Activated T-cell treated with anti-CD3 and anti-CD28 coated beads, Interleukin-2, amount 50 U/mL, for 72 hours (primary cell): ENCODE measurements at places on chromosomes 1 and 21. TPM values are rescaled to one million over a fixed set of nuclear protein-coding genes. Genes with fewer than 3 reads are reported as not detected.

SPRR3 gene
- not detected for total RNA-seq

SERPINC1 gene
- 0.30 TPM for total RNA-seq

ETV3L gene
- not detected for total RNA-seq

GJC2 gene
- total RNA-seq = 0.93 TPM

LCE1D gene
- total RNA-seq = not detected

SRGAP2B gene
- total RNA-seq = 22.3 TPM

RBM11 gene
- 10.3 TPM for total RNA-seq

C1orf159 gene
- total RNA-seq = 18.0 TPM

RPE65 gene
- total RNA-seq = not detected

RRP1B gene
- total RNA-seq = 52.6 TPM

IL10RB gene
- 44.0 TPM for total RNA-seq

SAMD11 gene
- total RNA-seq = 0.17 TPM

BCL2L15 gene
- 1.7 TPM for total RNA-seq

TRIM58 gene
- total RNA-seq = 0.24 TPM

CELA2B gene
- not detected for total RNA-seq

PUM1 gene
- total RNA-seq = 100 TPM

PLEKHG5 gene
- 2.6 TPM for total RNA-seq

ST7L gene
- total RNA-seq = 17.4 TPM

TDRD5 gene
- total RNA-seq = not detected

S100A11 gene
- 252 TPM for total RNA-seq

EFHD2 gene
- 30.3 TPM for total RNA-seq

RBBP5 gene
- total RNA-seq = 28.4 TPM

CELSR2 gene
- 3.1 TPM for total RNA-seq

LCE1F gene
- total RNA-seq = not detected

CAPN8 gene
- total RNA-seq = not detected

FCGR2B gene
- not detected for total RNA-seq

SLC5A9 gene
- total RNA-seq = not detected

EDARADD gene
- 7.1 TPM for total RNA-seq

CTSS gene
- 47.1 TPM for total RNA-seq

UMODL1 gene
- 0.39 TPM for total RNA-seq
